NCI-H1092 (cell line): ENCODE measurements at places on chromosomes 2 and 18.

GRCh38 chr2:24245986-24246776 lies 71.3 kb downstream of the FAM228A start:
- no peak for DNase-seq

GRCh38 chr2:201820383-201821007 lies 14.2 kb downstream of the CDK15 start:
- no peak for DNase-seq

GRCh38 chr2:200042944-200043343 lies 87.6 kb downstream of the MAIP1 start:
- no peak for DNase-seq

GRCh38 chr2:105373895-105374401 lies 24.9 kb downstream of the FHL2 start:
- DNase-seq, result no peak

GRCh38 chr2:127453392-127454171 lies 35.4 kb downstream of the PROC start:
- DNase-seq, result no peak

- no peak for DNase-seq
These were observed 777.0 kb downstream of the CPS1 start for GRCh38 chr2:211333377-211333776.

- DNase-seq, result no peak
These were observed 246.8 kb upstream of the HS6ST1 start for GRCh38 chr2:128565441-128565840.

- DNase-seq, result no peak
These were observed 619.9 kb downstream of the ZEB2 start for GRCh38 chr2:143899987-143900386.

- no peak for DNase-seq
These were observed 40.0 kb upstream of the FOSL2 start for GRCh38 chr2:28352610-28353195.
